ENCODE measurements at places on chromosomes 1 and 21.

DNA sequence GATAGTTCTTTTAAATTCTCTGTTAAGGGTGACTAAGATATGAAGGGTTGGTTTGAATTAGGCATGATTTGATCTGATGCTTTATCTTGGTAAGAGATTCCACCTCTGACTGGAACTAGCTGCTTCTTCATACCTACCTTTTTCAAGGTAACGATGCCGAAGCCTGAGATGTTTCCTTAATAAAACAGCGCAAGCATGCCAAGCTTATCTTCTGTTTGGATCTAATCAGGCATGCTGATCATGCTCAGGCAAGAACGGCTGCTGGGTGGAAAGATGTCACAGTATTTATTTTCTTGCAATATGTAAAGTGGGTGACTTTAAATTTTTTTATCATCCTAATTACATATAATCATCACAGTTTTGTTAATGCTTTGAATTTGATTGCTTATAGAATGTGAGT is 148.7 kb downstream of the ADGRL2 start:
- no peak for DNase-seq

- peak; percentile 41 for DNase-seq
Measured at GRCh38 chr1:117596023-117596720, 9.7 kb upstream of the TENT5C start.

- DNase-seq: no peak
Measured at GRCh38 chr1:60875138-60875537, 207.2 kb upstream of the NFIA start.

DNA sequence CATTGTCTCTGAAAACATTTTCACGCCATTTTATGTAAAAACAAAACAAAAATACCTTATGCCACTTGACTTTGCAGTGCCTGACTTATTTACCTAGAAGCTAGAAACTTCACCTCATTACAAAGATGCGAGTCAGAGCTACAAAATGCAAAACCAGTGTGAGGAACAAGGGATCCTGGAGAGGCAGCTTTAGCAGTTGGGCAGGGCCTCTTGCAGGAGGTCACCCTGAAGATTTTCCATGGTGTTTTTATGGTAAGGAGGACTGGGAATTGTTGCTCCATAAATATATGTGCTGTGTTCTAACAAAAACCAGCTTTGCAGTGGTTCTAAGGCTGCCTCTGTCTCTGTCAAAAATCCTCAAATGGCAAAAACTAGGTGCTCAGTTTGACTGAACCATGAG is 36.4 kb upstream of the TARBP1 start:
- DNase-seq: no peak

GRCh38 chr21:41906770-41907169 is 27.6 kb upstream of the PRDM15 start:
- DNase-seq: no peak

- DNase-seq: no peak
Measured at GRCh38 chr1:27956761-27957160, 3.0 kb upstream of the XKR8 start.

DNA sequence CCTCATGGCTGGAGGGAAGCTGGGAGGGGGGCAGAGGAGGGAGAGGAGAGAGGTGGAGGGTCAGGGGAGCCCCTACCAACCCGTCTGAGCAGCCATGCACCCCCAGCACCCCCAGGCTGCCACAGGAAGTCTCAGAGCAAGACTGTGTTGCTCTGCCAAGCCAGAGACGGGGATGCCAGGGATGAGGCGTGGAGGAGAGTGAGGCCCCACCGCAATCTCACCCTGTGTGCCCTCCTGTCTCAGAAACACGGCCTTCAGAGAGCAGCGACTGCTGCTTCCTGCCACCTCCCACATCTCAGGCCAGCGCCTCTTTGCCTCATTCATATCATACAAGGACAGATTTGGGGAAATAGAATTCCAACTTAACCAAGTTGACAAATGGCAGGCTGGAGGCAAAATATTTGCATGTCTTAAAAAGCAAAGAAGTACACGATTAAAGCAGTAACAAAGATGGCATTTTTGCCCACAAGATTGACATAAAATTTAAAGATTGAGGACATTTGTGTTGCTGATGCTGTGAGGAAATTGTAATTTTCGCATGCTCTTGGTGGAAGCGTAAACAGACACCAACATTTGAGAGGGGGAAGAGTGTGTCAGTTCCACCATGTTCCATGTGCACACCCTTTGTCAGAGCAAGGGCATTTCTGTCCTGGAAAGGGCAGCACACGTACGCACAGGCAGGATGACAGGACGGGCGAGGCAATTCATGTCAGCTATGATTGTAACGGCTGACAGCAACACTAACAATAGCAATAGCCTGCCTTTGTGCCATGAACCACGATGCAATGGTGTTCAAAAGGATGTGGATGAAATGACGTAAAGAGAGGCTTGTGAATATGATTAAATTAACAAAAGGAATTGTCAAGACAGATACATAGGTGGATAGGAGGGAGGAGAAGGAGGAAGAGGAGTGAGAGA is 59.0 kb upstream of the BACE2 start:
- DNase-seq: no peak

GRCh38 chr1:32400876-32401631 is 6.8 kb upstream of the BSDC1 start:
- peak; percentile 61 for DNase-seq

GRCh38 chr1:221598122-221598521 is 143.8 kb downstream of the DUSP10 start:
- DNase-seq: no peak

- no peak for DNase-seq
Measured at GRCh38 chr21:44463724-44464123, 8.4 kb downstream of the LRRC3 start.

GRCh38 chr1:221751226-221751887 is 9.5 kb upstream of the DUSP10 start:
- no peak for DNase-seq

DNA sequence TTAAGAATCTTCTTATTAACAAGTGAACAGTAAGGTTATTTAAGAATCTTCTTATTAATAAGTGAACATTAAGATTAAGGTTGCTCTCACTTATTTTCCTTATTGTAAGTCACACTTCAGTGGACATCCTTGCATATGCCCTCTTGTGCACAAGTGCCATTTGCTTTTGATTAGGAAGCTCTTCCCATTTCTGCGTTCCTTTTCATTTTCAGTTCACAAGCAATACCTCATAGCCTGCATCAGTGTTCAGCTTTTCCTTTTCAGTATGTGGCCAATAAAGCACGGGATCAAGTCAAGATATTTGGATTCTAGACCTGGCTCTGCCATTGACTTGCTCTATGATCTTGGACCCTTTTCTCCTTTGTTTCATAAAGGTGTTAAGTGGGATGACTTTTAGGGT is 158.7 kb downstream of the DISP1 start:
- no peak for DNase-seq

- no peak for DNase-seq
Measured at GRCh38 chr21:41678016-41678923, 88.6 kb downstream of the RIPK4 start.
